ENCODE measurements at places on chromosomes 12 and 14. TPM values are rescaled to one million over a fixed set of nuclear protein-coding genes. Genes with fewer than 3 reads are reported as not detected.

DNA sequence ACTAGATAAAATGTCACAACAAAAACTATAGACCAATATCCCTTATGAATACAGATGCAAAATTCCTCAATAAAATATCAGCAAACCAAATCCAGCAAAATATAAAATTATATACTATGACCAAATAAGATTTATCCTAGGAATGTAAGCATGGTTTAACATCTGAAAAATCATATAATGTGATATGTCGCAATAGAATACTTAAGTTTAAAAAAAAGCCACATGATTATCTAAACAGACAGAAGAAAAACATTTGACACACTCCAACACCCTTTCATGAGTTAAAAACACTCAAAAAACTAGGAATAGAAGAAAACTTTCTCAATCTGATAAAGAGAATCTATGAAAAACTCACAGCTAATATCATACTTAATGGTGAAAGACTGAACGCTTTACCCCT, 20.3 kb downstream of the ANGEL1 start:
- no peak overlapping the region for H3K27ac ChIP-seq
- H3K36me3 ChIP-seq = 0 out of 2 replicates have a peak, but pooled peaks cover under 1% of the 10 kb centered on the region
- no peaks in the 10 kb centered on the region for H3K27me3 ChIP-seq
- DNase-seq = no peak
- H3K4me1 ChIP-seq = no peaks in the 10 kb centered on the region

Gene SPX
- total RNA-seq = 0.63 TPM

- H3K27ac ChIP-seq = no peak within 1 kb of the TSS
- DNase-seq = peak; percentile 58
- H3K4me3 ChIP-seq = peak within 1 kb of the TSS; percentile 76
- peaks cover 17% of the 10 kb centered on the region for H3K4me1 ChIP-seq
- no peaks in the 10 kb centered on the region for H3K36me3 ChIP-seq
Measured at GRCh38 chr14:24398653-24399446, at the start of gene NYNRIN. TSS of gene NYNRIN (plus strand) at chr14:24399003. CDS start at chr14:24399247, 244 bp downstream.

Gene PZP
- not detected for total RNA-seq

Gene GLT1D1
- total RNA-seq = not detected

- H3K4me1 ChIP-seq = peaks cover 2% of the 10 kb centered on the region
- no peak overlapping the region for H3K27ac ChIP-seq
- H3K4me3 ChIP-seq = no peak overlapping the region
- no peaks in the 10 kb centered on the region for H3K36me3 ChIP-seq
Measured at GRCh38 chr12:83700838-83701237, 1014.1 kb downstream of the TMTC2 start.

GRCh38 chr14:54549862-54550261, 17.1 kb upstream of the SAMD4A start:
- no peaks in the 10 kb centered on the region for H3K4me1 ChIP-seq
- H3K27me3 ChIP-seq = no peaks in the 10 kb centered on the region
- no peaks in the 10 kb centered on the region for H3K36me3 ChIP-seq
- H3K4me3 ChIP-seq = no peak overlapping the region

Gene IL22
- total RNA-seq = not detected

DNA sequence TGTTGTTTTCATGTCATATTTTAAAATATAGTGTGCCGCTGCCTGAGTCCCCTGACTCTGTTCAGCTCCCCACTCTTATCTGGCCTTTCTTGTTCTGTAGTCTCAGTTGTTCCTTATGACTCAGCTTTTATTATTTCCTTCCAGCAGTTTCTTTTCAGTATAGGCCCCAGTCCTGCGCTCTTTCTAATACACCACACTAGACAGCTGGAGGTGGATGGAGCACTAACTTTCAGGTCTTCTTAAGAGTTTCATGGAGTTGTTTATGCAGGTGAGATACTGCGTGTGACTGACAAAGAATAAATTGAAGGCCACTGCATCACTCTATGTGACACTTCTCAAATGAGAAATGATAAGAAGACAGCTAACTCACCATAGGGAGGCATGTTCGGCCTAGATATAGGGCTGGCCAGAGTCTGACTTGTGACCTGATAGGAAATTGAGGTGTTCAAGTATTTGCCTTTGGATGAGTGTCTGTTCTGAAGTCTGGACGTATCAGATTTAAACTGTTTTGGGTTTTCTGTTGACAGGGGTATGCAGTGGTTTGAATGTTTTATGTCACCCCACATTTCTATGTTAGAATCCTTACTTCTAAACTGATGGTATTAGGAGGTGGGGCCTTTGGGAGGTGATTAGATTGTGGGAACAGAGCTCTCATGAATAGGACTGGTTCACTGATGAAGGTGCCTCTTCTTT, 60.8 kb upstream of the CLMN start:
- no peaks in the 10 kb centered on the region for H3K27me3 ChIP-seq
- no peaks in the 10 kb centered on the region for H3K36me3 ChIP-seq
- H3K4me1 ChIP-seq = no peaks in the 10 kb centered on the region

- no peak for DNase-seq
- H3K4me1 ChIP-seq = no peaks in the 10 kb centered on the region
- no peak overlapping the region for H3K27ac ChIP-seq
- H3K4me3 ChIP-seq = no peak overlapping the region
Measured at GRCh38 chr14:102507081-102507856, 2.3 kb downstream of the ANKRD9 start.

Gene KNTC1
- total RNA-seq = 15.5 TPM
